ENCODE measurements at places on chromosomes 11 and 22.
A peak's percentile ranks its signal among the peaks of the same experiment; 100 is the strongest.

- DNase-seq: no peak
Measured at GRCh38 chr11:104337273-104337672, 173.3 kb upstream of the PDGFD start.

DNA sequence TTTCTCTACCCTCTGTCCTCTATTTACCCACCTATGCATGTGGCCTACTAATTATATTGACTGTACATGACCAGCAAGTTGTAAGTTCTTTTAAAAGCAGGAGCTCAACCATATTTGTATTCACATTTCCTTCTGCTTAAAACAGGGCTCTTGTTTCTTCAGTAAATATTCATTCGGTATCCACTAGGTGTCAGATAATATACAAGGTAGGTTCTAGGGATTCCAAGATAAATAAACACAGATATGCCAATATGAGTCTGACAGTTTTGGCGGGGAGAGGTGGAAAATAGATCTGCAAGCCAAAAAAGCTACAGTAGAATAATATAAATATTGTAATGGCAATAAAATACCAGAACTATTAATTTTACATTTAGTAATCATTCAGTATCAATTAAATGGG, 15.3 kb upstream of the RAB30 start:
- no peak for DNase-seq

DNA sequence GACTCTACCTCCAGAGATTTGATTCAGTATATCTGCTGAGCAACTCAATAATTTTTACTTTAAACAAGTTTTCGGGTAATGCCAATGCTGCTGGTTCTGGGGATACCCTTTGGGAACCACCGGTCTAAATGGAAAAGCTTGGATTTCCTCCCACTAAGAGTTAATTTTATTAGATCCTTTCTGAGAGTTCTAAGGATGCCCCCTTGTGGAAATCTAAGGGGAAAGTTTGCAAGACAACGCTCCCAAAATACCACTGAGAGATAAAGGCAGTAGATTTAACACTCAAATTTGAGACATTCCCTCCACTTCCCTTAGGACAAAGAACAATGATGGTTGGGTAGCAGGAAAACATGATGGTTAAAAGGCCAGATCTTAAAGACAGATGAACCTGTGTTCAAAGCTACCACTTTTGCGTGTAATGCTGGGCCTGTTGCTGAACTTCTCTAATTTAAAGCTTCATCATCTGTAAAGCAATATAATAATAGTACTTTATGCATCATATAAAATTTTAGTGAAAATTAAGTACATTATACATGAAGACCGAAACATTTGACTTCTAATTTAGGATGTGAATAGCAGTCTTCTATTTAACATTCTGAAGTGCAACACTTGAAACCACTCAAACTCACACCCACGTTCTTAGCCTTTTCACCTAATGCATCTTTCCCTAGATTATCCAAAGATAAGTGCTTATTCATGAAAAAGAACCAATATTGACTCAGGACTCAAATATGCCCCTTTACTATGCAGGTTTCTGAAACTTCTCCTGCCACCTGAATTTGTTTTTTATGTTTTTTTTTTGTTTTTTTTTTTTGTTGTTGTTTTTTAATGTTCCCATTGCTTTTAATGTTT, 110.1 kb upstream of the LUZP2 start:
- no peak for DNase-seq

- no peak for DNase-seq
Measured at GRCh38 chr11:111250936-111251335, 5.4 kb downstream of the POU2AF2 start.

GRCh38 chr22:21082248-21082647, 36.5 kb downstream of the LRRC74B start:
- peak; percentile 26 for DNase-seq

Data from suprapubic skin (tissue), 4 donors.